Activated T-cell treated with anti-CD3 and anti-CD28 coated beads, Interleukin-2, amount 50 U/mL, for 72 hours (primary cell): ENCODE measurements at places on chromosomes 7 and 10.

GRCh38 chr7:87600130-87601124 is at the start of gene ABCB1:
ABCB1 (minus strand) TSS chr7:87600884; CDS start chr7:87600184, 700 bp downstream.
- DNase-seq: peak; percentile 59

DNA sequence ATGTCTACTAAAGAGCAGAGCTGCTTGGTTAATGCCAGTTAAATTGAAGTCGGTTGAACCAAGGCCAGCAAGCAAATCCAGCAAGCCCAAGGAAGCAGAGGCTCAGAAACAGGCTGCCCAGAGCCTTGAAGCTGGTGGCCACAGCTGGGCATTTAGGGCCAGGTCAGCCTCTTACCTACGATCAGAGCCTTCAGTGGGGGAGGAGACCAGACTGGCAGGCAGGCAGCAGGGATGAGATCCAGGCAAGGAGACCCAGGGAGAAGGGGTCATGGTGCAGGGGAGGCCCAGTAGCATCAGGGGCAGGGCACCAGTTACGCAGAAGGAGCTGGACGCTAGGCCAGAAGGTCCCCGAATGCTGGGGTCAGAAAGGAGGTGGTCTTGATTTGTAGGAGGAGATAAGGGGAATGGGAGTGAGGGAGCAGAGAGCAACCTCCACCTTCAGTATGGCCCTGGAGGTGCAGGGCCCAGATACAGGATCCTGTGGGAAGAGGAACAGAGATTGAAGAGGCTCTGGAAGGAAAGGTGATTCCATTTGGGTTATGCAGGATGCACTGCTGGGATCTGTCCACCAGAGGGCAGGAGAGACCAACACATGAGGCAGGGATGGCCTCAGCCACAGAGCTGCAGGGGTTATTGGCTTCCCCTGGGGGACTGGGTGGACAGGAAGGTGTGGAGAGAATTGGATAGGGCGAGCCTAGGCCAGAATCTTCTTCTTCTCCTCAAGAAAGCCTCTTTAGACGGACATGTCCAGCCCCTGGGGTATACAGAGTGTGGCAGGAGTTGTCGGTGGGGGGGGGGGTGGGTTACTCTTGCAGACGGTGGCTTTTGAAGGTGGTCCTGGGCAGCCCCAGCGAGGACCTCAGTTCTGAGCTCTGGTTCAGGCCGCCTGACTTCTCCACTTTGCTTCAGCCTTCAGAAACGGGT is 132.6 kb upstream of the PODXL start:
- peak; percentile 64 for DNase-seq

GRCh38 chr7:151752816-151753595 is 123.9 kb downstream of the PRKAG2 start:
- no peak for DNase-seq

DNA sequence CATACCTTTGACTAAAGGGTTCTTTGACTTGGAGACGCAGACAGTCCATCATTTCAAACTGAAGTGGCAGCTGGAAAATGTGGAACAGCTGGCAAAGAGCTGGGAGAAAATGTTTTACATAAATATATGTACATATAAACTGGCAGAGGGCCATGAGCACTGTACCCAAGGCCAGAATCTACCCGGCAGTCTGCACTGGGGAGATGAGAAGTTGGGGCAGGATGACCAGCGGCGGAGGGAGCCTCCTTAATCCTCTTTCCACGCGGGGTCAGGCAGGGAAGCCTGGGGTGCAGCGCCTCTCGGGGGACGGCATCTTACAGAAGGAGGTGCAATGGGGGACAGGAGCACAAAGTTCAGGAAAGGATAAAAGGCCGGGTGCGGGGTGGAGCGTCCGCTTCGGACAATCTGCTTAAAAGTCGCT is 1.3 kb downstream of the GLI3 start:
- no peak for DNase-seq

DNA sequence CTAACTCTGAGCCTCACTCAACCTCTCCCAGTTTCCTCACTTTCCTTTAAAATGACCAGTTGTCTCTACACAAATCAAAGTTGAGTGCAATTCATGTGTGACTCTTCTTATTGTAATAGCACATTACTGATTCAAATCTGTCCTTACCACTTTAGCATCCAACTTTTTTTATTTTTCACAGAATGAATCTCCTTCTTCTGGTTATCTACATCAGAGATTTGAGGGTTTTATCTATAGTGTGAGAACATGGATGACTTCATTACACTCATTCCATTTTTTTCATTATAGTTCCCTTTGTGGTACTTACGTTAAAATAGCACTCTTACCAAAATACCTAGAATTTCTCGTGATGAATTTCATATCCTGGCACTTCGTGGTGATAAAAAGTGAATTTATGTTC is 43.3 kb downstream of the RTKN2 start:
- DNase-seq: no peak

DNA sequence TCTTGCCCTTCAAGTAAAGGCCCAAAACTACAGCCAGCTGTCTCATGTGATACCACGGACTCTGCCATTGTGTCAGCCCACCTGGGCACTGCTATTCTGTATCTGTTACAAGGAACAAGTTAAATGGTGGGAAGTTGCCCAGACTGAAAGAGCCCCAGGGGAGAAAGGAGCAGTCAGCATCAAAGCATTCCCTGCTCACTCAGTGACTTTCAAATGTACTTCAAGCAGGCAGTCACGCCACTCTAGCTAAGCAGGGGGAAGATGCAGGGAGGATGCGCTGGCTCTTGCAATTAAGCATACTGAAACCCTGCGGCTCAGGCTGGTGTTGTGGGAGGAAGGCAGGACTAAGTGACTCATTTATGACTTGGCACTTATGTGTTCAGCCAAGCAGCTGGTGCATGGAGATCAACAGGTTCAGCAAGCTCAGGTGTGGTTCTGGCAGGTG is 1249.6 kb downstream of the TYW1 start:
- no peak for DNase-seq

GRCh38 chr7:30471205-30471604 is 7.4 kb downstream of the NOD1 start:
- DNase-seq: no peak

- DNase-seq: no peak
Observed at GRCh38 chr7:26385240-26385639, 93.6 kb downstream of the SNX10 start.

- DNase-seq: peak; percentile 12
Observed at GRCh38 chr7:128201067-128201689, 39.9 kb upstream of the LEP start.

DNA sequence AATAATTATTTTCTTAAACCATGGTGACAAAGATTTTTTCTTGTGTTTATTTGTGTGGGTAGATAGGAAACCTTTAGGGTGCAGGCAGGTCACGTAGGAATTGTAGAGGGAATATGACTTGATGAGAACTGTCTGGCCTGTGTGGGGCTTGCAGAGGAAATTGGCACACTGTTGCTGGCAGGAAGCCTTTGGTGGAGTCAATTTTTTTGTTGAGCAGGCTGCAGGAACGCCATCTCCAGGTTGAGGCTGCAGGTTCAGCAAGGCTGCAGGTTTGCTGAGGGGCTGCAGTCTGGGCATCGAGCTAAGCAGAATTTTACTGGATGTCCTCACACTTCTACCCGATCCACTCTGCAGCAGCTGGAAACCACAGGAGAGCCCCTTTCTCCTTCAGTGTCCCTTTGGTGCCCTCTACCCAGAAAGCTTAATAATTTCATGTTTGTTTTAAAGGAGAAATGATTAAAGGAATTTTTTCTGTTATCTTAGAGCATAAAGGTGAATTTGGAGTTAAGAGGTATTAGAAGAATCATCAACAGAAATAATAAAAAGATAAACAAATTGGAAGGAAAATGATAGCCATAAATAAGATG is 37.0 kb downstream of the TBC1D12 start:
- no peak for DNase-seq

GRCh38 chr10:52198540-52198939 is 115.5 kb upstream of the DKK1 start:
- no peak for DNase-seq
